HS-5 (cell line): ENCODE measurements at places on chromosomes 11 and 22.
A peak's percentile ranks its signal among the peaks of the same experiment; 100 is the strongest.

GRCh38 chr22:42931421-42932196 lies 74.5 kb upstream of the ARFGAP3 start:
- DNase-seq: no peak

DNA sequence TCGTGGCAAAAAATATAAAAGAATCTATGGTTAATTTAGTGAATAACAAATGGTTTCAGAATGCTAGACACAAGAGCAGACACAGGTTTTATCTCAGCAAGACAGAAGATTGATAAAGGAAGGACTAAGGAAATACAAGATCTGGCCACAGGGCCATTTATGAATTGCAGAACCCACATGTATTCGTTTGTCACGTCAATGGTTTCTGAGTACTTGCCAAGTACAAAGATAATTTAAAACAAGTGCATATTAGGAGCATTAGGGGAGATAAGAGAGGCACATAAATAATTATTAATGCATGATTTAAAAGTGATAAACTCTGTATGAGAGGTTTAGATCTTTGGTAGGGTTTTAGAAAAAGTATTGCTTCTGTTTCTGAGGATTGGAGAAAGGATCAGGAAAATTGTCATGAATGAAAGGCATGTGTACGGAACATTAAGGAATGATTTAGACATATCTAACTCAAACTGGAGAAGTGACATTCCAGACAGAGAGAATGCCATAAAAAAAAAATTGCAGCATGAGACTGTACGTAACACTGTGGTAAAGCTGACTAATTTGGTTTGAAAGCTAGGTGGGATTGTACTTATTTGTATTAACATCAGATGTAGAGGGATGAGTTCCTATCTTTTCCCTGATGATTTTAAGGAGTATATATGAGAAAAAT lies 727.1 kb downstream of the NELL1 start:
- DNase-seq: no peak

GRCh38 chr22:24504956-24505736 lies 10.0 kb downstream of the UPB1 start:
- no peak for DNase-seq

GRCh38 chr11:125063429-125064043 lies 431 bp downstream of the SLC37A2 start:
- no peak for DNase-seq

GRCh38 chr22:32542677-32543357 lies 68.2 kb downstream of the FBXO7 start:
- DNase-seq: no peak

- DNase-seq: no peak
Observed at GRCh38 chr11:117011541-117011898, 86.7 kb downstream of the SIK3 start.

GRCh38 chr11:121964591-121964990 lies 151.4 kb downstream of the BLID start:
- no peak for DNase-seq

GRCh38 chr22:42072606-42073330 lies 1.3 kb upstream of the PHETA2 start:
- DNase-seq: no peak

GRCh38 chr22:49079743-49080500 lies 747.8 kb downstream of the BRD1 start:
- no peak for DNase-seq

GRCh38 chr11:128361451-128362020 lies 225.8 kb downstream of the ETS1 start:
- DNase-seq: no peak

DNA sequence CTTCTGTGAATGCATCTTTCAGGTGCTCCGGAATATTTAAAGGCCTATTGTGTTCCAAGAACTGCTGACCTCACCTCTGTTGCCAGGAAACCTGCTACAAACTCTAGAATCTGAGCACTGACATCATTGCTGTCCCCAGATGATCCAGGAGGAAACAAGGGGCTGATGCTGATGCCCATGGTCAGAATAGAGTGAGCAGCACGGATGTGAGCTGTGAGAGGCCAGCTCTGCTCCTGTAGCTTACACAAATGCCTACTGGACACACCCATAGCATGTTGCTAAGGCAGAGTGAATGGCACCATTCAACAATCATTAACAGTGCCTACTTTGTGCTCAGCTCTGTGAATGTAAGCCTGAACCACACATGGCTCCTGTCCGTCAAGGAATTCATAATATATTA lies 276.7 kb upstream of the API5 start:
- no peak for DNase-seq

GRCh38 chr22:20741634-20742581 lies 32.0 kb upstream of the SERPIND1 start:
- DNase-seq: no peak

DNA sequence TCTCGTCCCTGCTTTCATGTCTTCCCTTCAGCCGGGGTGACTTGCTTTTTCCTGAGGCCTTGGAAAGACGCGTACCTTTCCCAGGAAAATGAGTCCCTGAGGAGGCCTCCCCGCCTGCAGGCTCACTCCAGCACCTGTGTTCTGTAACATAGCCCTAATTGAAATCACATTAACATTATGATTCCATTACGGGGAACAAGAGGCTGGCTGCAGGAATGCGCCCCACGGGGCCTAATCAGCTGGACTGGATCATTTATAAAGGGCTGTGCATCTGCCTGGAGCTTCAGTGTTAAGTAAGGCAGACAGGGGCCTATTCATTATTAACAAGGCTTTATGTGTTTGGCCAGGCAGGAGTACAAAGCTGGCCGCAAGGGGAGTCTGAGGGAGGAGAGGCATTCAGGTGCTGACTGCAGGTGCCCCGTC lies 41.9 kb upstream of the TSPAN18 start:
- no peak for DNase-seq

DNA sequence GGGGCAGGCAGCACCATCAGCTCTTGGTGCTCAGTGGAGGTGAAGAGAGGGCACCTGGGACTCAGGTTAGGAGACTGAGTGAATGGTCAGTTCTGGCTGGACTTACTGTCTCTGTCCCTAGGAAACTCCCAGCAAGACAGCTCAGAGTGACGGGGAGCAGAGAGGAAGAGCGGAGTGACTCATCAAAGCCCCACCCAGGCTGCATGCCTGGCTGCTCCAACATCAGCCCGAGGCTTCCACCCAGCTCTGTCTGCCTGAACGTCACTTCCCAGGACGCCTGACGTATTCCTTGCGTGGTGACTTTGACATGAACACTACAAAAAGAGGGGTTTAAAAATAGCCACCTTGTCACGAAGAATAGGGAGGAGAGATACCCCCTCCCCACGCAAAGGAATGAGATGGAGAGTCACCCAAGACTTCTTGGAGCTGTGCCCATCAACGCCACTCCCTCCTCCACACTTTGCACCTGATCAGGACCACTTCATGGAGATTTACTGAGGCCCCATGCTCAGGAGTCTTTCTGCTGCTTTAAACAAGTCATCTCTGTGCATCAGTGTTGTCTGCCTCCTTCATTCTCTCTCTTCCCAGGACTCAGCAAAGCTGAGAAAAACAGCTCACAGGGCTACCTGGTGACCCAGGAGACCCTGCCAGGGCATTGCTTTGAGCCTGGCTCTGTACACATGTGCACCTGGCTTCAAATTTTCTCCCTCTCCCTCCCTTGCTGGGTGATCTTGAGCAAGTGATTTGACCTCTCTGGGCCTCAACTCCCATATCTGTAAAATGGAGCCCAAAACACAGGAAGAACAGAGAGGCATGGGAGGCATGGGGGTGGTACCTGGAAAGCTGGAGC lies 83.1 kb downstream of the MN1 start:
- peak; percentile 88 for DNase-seq

DNA sequence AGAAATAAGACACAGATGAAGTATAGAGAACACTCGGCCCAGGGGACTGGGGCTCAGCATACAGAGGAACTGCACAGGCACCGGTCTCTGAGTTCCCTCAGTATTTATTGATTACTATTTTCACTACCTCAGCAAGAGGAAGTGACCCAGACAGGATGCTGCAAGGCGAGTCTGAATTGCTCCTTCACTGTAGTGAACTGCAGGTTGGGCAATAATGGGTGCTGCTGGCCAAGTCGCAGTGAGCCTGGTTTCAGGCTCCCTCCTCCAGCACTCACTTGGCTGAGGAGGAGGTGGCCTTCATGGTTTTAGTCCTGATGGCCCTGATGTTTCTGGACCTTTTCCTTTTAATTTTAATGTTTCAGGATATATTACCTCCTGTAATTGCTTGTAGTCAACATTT lies 10.4 kb downstream of the OR52K2 start:
- DNase-seq: no peak

GRCh38 chr11:124676386-124676785 lies 2.7 kb downstream of the SPA17 start:
- no peak for DNase-seq

DNA sequence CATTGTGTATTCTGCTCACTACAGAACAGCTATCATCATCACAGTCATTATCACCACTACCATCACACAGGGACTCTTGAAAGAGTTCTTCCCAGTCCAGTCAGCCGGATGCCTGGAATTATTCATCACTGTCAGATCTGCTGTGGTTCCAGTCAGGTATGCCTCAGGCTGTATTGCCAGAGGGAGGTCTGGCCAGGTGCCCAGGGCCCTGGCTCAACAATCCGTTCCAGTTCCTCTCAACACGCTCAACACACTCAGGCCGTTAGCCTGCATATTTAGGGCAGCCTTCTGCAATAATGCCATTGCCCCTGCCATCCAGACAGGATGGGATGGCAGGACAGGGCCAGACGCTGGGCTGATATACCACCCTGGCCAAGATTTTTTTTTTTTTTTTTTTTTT lies 28.6 kb upstream of the RASL10A start:
- peak; percentile 78 for DNase-seq

DNA sequence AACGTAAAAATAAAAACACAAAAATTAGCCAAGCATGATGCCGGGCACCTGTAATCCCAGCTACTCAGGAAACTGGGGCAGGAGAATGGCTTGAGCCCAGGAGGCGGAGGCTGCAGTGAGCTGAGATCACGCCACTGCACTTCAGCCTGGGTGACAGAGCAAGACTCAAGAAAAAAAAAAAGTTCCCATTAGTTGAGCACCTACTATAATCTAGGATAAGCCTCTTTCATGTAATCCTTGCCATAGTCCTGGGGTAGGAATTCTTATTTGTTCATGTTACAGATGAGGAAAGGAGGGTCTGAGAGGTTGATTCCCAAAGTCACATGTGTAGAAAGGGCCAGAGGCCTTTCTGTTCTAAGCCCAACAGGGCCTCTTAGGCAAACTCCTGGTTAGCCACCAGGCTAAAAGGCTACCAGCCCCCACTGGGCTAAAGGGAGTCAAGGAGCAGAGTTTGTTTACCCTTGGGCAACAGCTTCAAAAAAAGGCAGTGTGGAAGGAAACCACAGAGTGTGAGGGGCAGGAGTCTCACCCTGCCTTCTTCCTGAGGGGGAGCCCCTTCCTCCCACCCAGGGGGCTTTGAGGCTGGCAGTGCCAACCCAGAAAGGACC lies 21.6 kb upstream of the CSNK1E start:
- no peak for DNase-seq

- DNase-seq: no peak
Observed at GRCh38 chr11:2470495-2470894, 25.7 kb downstream of the KCNQ1 start.

- DNase-seq: no peak
Observed at GRCh38 chr11:128757235-128757711, 63.4 kb downstream of the FLI1 start.

- no peak for DNase-seq
Observed at GRCh38 chr11:126361400-126361799, 5.9 kb downstream of the ST3GAL4 start.

- no peak for DNase-seq
Observed at GRCh38 chr22:31148953-31149627, 8.8 kb upstream of the PLA2G3 start.

DNA sequence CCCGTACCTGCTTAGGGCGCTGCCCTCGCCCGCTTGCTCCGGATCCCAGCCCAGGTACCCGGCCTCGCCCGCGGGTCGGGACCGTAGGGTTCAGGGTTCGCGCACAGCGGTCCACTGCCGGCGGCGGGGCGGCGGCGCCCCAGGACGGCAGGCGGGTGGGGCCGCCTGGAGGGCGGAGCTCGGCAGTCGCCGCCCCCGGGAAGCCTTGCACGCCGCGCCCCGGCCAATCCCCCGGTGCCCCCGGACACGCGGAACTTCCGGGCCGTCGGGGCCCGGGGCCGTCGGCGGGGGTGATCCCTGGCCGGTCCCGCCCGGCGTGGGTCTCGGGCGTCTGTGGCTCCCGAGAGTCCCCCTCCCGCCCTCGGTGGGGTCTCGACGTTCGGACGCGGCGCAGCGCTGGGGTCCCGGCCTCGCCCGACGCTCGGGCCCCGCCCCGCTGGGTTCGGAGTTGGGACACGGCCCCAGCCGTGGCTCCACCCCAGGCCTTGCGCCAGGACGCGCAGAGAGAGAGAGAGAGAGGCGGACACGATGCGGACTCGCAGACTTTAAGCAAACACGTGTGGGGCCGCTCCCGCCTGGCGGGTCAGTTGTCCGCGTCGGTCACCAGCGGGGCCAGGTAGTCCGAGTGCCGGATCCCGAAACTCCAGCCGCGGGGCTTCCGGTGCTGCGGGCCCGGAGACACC lies at the start of gene TYMP:
Gene TYMP, minus strand, starts transcription at position 116 of the 683 bp plus-strand sequence. CDS start 303 bp downstream, outside the sequence.
- no peak for DNase-seq

DNA sequence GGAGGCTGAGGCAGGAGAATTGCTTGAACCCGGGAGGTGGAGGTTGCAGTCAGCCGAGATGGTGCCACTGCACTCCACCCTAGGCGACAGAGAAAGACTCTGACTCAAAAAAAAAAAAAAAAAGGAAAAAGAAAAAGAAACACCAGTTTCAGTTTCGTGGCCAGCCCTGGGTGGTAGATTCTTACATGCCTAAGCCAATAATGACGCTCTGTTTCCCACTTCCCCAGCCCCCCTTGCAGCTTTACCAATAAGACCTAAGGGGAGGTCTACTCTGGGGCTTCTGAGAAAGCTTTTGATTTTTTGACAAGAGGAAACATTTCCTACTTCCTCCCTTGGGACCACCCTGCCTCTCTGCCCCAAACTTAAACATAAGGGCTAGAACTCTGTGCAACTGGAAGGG lies 30.0 kb upstream of the PTPRJ start:
- DNase-seq: no peak

- no peak for DNase-seq
Observed at GRCh38 chr22:44025171-44026065, 1.3 kb downstream of the PARVB start.

DNA sequence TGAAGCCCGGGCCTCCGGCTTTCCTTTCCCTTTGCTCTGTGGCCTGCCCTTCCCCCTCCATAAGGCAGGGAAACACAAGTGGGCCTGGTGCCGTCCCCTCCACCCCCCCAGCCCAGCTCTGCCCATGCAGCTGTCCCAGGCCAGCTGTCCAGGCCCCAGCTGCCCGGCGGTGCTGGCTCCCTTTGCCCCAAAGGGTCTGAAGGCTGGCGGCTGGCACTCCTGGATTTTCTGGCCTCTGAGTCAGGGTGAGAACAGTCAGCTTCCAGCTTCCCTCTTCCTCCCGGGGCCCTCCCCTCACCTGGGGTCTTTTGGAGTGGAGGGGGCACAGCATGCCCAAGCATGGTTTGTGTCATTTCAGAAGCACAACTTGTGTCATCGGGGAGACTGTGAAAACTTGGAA lies 27.8 kb downstream of the CD82 start:
- no peak for DNase-seq

- DNase-seq: no peak
Observed at GRCh38 chr11:3816673-3817072, 8.3 kb downstream of the PGAP2 start.

DNA sequence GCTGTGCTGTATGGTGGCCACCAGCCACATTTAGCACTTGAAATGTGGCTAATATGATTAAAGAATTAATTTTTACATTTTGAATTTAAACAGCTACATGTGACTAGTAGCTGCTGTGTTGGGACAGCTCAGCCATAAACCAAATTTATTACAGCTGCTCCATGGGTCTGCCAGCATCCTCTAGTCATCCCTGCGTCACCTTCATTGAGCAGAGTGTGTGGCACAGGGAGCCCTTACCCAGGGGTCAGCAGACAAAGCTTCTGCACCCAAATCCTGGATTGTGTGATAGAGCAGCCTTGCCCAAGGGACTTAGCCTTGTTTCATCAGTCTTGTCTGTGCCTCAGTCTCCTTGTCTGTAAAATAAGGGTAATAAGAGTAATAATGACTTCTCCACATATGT lies 19.4 kb upstream of the ACCSL start:
- DNase-seq: no peak
